Fibroblast of mammary gland (primary cell): ENCODE measurements at places on chromosomes 4 and X.

DNA sequence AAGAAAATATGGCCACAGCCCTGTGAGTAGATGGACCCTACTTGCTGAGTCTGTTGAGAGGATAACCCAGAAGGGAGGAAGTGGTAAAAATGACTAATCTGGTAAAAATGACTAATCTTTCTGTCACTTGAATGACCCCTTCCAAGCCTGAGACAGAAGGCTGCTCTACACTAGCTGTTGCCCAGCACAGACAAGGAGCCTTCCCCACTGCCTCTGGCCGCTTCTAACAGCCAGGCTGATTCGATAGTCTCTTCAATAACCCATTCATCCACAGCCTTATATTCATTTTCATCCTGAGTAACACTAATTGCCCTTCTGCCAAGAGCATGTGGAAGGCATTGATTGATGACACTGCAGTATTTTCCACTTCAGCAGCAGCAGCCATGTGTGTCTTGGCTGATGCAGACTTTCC lies 18.4 kb downstream of the MAGEB17 start:
- DNase-seq, result peak; percentile 84

GRCh38 chrX:41734530-41734929 lies 10.5 kb downstream of the GPR82 start:
- peak; percentile 40 for DNase-seq

GRCh38 chr4:7266525-7267292 lies 74.4 kb downstream of the SORCS2 start:
- DNase-seq, result peak; percentile 92

DNA sequence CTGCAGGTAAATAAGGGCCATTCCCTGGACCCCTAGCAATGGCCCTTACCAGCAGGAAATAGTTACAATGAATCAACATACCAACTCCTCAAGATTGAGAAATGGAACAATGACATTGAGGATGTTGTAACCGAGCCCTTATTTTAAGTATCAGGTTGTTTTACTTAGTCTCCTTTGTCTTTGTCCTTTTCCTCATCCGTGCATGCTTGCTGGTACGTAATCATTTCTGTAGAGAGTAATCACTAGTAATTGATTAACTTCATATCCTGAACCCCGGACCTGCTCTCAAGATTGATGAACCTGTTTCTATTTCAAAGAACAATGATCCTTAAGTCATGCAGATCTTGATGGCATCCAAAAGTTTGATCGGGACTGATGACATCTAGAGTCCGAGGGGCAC lies 98.6 kb upstream of the LANCL3 start:
- DNase-seq, result no peak

GRCh38 chrX:39577985-39578869 lies 519.5 kb downstream of the BCOR start:
- DNase-seq, result no peak

DNA sequence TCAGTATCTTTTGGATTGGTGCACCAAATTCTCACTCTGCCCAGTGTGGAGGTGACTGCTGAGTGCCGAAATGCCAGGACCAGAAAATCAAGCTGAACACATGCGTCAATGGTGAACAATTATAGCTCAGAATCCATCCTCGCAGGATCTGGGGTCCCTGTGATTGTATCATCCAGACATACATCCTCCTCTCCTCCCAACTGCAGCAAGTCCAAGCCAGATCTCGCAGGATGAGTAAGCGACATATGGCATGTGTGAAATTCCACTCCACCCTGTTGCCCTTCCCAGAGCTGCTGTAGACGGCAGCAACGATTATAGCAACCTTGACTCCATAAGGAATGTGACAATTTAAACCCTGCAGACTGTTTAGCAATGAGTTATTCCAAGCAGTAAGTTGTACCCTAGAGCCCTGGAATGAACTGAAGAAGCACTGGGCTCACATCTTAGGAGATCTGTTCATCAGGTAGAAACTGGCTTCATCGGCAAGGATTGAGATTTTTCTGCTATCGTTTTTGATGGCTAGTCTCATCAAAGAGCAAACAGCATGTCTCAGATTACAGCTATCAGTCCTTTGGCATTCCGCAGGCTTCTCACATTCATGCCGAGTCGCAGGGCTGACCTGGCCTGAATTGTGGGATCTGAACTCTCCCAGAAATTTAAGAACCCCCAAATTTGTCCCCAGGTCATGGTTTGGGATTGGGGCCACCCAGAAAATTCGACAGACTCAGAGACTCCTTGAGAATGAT lies 35.5 kb upstream of the SORBS2 start:
- DNase-seq, result peak; percentile 86

DNA sequence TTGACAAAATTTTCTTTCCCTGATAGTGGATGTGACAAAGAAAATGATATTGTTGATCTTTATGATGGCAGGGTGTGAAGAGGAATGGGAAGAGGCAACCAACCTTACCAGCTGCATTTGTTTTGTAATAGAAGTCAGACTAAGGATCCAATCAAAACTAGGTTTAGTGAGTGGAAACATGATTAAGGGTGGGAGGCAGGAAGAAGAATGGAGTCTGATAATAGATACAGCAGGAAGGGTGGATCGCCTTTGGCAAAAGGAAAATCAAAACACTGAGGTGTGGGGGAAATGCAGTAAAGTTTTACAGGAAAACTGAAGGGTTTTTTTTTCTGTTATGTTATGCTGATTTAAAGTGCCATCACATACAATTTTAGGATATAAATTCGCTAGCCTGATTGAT lies 3.4 kb downstream of the CLIC2 start:
- DNase-seq, result no peak

GRCh38 chr4:148283665-148284064 lies 158.5 kb downstream of the NR3C2 start:
- DNase-seq, result no peak

GRCh38 chrX:48971249-48972219 lies at the start of gene KCND1:
KCND1 (minus strand) TSS chrX:48971844; CDS start chrX:48970271, 1,573 bp downstream.
- DNase-seq, result peak; percentile 53

DNA sequence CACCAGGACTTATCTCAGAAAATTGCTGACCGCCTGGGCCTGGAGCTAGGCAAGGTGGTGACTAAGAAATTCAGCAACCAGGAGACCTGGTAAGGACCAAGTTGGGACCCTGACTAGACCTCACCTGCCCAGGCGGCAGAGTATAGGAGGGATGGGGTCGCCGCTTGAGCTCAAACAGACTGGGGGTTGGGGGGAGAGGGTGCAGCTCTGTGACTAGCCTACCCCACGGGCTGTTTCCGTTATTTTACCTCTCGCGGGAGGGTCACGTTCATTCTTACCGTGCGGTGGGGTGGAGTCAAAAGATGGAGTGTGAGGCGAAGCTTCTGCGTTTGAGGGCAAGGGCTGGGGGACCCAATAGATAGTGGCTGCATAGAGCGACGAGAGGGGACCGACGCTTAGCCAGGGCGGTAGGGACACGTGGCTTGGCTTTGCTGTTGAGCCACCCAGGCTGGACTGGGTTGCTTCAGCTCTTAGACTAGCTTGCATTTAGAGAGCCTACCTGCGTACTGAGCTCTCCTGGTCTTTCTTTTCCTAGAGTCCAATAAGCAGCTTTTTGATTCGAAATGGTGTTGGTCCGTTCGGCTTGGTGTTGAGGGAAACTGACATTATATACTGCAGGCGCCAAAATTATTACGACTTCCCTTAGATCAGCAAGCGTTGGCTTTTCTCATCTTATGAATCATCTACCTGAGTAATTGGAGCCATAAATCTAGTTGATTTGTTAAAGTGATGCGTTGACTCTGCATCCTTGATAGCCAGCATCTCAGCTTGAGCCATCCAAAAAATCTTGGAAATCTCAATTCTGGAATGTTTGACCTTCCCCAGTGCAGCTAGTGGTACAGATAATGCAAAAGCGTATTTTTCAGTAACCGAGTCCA lies 591 bp downstream of the PRPS1 start:
- DNase-seq, result peak; percentile 24

DNA sequence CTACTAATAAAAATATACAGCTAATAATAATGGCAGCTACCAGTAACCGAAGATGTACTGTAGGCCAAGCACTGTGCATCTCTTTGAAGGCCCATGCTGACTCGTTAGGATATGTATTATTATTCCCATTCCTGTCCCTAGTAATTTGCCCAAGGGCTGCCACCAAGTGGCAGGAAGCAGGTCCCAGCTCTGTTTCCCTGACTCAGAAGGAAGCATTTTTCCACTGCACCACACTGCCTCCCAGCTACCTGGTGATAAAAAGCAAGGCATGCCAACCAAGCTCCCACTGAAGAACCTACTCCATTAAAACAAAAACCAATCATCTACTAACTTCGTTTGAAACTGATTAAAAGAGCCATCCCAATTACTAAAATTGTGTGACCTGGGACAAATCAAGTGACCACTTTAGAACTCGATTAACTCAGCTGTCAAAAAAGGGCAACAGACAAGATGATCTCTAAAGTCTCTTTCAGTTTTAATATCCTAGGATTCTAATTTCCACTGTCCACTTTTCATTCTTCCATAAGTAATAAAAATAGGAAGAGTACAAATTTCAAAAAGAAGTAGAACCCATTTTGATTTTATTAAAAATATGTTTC lies 24.3 kb upstream of the PGM2 start:
- DNase-seq, result peak; percentile 79
